NCI-H1092 (cell line): ENCODE measurements at places on chromosomes 16 and 17.

DNA sequence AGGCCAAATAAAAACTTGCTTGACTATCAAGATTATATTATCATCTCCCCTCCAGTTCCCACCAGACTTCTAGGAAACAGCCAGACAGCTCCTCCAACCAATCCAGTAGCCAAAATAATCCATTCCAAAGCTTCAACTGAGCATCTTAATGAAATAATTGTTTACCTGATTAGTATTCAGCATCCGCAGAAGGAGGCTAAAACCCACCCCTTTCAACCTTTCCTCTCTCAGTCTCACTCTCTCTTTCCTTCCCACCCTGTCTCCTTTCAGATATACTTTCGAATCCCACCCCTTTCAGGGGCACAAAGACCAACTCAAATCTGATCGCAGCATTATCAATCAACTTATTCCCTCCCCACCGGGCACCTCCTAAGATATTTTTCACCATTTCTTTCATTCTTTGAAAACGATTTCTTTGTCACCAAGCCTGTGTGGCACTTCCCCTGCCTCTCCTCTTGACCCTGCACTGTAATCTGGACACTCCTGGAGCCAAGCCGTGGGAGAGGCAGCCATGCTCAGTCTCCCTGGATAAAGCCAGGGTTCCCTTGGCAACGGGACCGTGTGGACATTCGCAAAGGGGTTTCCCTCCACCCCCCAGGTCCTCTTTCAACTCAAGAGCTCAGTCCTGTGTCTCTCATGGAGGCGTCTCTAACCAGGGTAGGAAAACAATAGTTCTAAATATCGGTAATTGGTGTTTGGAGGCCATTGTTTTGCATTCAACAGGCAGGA, at the start of gene ANKFN1:
TSS of gene ANKFN1 (plus strand) at position 602 of the 729 bp plus-strand sequence. CDS start 59,193 bp downstream, outside the sequence.
- peak; percentile 45 for DNase-seq

- DNase-seq: no peak
These were observed 26.5 kb upstream of the SPNS3 start for GRCh38 chr17:4407216-4407615.

- no peak for DNase-seq
These were observed 13.0 kb upstream of the ABCA5 start for GRCh38 chr17:69339937-69340336.

DNA sequence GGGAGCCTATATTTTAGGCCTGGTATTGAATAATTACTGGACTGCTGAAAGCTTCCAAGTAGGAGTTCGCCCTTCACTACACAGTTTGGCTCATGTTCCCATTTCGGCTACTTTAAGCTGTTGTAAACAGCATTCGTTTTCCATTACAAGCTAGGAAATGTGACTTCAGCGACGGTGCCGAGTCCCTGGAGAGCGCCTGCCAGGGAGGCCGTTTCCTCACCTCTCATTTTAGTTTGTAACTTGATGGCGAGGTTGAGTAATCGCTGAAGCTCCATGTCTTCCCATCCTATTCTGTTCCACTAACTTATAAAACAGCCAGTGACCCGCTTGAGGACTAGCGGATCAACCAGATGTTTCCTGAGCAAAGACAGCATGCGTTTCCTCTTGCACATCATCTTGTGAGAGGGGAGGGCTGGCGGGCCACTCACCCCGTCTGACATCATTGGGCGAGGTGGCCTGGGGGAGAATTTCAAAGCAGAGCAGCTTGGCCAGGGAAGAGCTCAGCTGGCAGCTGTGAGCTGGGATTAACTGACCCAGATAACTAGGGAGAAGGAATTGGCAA, 32.9 kb downstream of the PCTP start:
- DNase-seq: no peak

DNA sequence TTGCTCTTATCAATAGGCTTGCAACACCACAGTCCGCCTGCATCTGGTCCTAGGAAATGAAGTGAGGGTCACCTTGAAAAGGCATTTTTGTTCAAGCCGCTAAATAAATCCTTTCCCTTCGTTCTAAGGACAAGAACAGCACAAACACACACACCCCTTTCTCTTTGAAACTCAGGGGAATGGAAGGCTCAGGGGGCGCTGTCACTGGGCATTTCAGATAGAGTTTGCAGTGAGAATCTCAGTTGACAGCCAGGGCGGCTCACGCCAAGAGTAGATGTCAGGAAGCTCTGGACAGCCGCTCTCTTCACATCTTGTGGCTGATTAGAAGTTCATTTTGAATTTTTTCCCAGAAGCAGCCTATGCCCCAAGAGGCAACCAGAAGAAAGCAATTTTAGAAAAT, 39.8 kb downstream of the ABAT start:
- no peak for DNase-seq

- DNase-seq: no peak
These were observed 94.0 kb downstream of the MRTFB start for GRCh38 chr16:14164916-14165662.

GRCh38 chr17:77933777-77934398, 24.6 kb upstream of the TNRC6C start:
- no peak for DNase-seq

DNA sequence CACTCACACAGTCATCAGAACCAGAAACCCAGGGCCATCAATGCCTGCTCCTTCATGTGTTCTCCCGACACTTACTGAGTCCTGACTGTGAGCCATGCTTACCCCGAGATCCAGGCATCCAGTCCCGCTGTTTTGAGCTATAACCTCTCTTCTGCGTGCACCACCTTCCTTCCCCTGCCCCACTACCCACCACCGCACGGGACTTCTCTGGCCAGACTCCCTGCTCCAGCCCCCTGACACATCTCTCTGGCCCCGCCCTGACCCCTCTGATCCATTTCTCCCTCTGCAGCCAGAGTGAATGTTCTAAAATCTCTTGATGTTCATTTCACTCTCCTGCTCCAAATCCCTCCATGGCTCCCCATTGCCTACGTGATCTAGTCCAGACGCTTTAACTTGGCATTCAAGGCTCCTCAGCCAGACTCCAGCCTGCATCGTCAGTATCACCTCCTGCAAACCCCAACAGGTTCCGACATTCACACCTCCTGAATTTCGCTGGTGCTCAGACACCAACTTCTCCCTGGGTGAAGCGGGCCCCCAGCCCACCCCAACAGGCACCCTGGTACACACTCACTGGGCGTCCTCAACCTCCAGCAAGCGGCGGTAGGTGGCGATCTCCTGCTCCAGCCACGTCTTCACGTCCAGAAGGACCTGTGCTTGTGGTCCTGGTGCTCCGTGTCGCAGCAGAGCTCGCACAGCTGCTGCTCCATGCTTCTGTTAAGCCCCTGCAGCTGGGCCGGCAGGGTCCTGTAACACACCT, 3.1 kb upstream of the KRT17 start:
- DNase-seq: no peak

DNA sequence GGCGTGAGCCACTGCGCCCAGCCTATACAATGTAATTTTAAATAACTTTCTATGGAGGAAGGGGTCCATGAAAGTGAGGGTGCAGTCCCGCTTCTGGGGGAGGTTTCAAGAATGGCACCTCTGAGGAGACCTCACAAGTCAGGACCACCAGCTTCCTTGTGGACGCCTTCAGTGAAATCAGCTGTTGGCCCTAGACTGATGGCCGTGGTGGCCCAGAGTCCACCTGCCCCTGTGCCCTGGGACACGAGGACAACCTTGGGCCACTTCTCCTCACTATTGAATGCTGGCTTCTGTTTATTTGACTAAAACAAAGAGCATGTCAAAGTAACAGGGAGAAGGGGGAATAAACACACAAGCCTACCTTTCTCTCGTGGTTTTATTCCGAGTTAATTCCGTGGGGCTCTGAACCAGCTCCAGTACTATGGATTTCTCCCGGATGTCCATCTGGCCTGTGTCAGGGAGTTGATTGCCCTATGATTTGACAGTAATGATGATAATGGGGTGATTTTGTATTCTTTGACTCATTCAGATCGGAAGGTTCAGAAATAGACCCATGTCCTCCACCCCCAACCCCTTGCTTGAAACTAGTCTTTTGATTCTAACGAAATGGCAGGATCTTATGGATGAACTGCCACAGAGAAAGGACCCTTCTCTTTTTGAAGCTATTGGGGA, 8.6 kb upstream of the CBX4 start:
- DNase-seq: no peak

DNA sequence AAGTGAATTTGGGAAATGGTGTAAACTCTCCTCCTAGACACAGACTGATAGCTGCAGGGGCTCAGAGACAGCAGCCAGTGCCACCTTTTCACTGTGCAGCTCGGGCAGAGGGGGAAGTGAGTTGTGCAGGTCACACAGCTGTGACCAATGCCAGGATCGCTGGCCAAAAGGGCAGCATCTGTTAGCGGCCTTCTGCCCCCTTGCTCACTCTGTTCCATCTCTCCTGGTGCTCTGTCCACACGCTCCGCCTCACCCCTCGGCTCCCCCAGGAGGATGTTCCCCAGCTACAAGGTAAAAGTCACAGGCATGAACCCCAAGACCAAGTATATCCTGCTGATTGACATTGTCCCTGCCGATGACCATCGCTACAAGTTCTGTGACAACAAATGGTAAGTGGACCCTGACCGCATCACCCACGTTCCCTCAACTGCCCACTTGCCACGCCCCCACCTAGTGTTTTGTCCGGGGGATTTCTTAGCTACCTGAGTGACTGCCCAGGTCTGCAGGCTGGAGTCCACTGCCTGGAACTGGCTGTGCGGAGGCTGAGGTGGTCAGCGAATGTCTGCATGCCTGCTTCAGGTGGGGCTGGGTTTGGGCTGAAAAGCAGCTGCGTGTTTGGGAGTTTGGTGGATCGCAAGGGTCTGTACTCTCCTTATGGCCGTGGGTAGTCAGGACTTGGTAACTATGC, 13.5 kb downstream of the TBX4 start:
- no peak for DNase-seq

DNA sequence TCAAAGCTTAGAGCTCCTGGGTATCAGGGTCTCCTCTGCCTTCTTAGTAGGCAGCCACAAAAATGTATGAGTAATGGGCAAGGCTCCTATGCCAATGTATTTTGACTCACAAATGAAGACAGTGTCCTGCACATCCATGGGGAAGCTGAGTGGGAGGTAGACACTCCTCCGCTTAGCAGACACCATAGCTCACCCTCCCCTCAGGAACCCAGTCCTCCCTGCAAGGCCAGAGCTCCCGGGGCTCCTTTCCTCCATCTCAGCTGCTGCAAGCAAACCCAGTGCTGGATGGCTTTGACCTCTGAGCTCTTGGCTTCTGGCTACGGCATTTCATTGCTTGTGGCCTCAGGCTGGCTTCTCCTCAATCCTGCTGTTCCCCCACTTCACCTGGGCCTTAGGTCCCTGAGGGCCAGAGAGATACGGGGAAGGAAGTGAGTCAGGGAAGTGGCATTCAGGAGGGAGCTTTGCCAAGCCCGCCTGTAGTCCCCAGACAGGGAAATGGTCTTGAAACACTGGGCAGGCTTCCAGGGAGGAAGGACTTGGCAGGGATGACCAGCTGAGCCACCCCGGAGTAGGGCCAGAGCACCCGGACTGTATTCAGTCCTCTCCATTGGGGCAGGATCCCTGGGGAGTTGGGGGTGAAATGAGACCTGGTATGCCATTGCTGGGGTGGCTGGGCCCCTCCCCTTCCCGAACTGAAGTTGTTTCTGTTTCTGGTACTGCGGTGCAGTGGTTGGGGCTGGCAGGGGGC, 4.5 kb downstream of the ABCC3 start:
- DNase-seq: peak; percentile 66

DNA sequence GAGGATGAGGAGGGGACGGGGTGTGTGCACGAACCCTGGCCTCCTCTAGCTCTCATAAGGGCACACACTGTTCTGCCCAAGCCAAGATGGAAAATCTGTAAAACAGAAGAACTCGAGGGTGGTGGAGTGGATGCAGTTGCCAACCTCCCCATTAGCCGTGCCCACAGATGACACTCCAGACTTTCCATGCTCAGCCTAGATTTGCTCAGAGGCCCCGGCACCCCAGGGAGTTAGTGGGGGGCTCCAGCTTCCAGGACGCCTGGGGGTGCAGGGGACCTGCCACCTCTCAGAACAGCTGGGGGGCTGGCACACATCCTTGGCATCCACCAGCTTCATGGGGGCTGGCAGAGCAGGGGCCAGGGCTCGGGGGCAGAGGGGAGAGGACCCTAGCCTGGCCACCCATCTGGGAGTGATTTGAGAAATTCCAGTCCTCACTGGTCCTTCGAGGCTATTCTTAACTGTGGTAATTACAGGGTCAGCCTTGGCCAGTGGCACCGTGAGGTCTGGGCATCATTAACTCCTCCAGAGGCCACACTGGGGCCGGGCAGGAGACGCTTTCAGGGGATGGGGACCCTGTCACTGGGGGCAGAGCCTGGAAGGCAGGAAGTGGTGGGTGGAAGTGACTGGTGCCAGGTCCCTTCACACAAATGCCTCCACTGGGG, 14.3 kb downstream of the VASN start:
- no peak for DNase-seq

GRCh38 chr17:79164913-79165695, 90.5 kb downstream of the ENGASE start:
- DNase-seq: no peak

DNA sequence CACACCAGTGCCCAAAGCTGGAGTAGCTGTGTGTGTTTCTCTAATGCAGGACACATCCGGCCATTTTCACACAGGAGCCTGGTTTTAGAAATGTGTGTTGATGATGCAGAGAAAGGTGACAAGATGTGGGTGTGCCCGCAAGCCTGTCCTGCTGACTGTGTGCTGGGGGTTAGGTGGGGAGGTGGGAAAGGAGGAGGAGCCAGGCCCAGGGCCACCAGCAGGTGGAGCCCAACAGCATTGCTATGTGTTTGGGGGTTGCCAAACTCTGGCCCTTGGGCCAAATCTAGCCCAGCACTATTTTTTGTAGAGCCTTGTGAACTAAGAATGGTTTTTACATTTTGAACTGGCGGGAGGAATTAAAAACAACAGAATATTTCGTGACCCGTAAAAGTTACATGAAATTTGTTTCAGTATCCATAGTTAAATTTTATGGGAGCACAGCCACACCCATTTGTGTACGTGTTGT, 61.7 kb upstream of the LGALS9 start:
- DNase-seq: no peak

DNA sequence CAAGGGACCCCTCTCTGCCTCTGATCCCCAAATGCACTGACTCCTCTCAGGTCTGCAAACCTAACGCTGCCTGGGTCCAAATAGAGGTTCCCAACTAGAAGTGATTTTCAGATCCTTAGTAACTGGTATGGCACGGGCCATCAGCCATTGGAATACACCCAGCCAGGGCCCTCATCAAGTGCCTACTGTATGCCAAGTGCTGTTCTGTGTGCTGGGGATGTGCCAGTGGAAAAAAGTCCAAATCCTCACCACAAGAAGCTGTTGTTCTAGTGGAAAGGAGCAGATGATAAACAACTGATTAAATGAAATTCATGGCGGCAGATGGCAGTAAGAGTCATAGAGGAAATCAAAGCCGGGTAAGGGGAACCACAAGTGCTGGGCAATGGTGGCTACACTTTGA, 57.2 kb upstream of the MED9 start:
- no peak for DNase-seq
